ENCODE measurements at places on chromosomes 1 and 21.
A peak's percentile ranks its signal among the peaks of the same experiment; 100 is the strongest.

GRCh38 chr1:87830432-87830978 lies 501.8 kb downstream of the LMO4 start:
- DNase-seq = no peak

GRCh38 chr1:2415801-2416208 lies 3.4 kb upstream of the PEX10 start:
- no peak for DNase-seq

GRCh38 chr1:65172936-65173690 lies 25.1 kb downstream of the AK4 start:
- DNase-seq = no peak

GRCh38 chr1:37317870-37318467 lies 156.4 kb upstream of the ZC3H12A start:
- DNase-seq = no peak

DNA sequence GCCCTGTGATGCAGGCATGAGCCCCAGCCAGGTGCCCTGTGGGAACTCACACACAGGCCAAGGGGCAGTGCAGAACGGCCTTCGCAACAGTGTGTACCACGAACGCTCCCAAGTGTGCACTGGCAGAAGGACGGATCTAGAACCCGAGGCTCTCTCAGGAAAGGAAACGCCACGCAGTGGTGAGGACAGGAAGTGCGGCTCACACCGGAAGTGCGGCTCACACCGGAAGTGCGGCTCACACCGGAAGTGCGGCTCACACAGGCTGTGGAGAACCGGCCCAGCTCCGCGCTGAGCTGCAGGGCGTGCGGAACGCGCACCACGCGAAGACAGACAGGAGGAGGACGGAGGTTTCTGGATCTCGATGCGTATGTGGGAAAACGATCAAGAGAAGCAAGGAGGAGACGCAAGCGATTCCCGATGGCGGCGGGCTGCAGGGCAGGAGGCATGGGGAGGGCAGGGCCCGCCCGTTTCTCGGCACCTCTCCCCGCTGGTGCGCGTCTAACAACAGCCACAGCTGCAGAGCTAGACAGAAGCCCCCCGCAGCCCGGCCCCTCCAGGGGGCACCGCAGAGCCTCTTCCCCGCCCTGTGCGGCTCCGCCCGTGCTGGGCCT lies 35.9 kb upstream of the TMEM52 start:
- no peak for DNase-seq

GRCh38 chr1:43172527-43172972 lies 420 bp downstream of the CFAP57 start:
- DNase-seq = peak; percentile 74

- DNase-seq = no peak
Measured at GRCh38 chr1:93672069-93672468, 9.6 kb downstream of the BCAR3 start.

DNA sequence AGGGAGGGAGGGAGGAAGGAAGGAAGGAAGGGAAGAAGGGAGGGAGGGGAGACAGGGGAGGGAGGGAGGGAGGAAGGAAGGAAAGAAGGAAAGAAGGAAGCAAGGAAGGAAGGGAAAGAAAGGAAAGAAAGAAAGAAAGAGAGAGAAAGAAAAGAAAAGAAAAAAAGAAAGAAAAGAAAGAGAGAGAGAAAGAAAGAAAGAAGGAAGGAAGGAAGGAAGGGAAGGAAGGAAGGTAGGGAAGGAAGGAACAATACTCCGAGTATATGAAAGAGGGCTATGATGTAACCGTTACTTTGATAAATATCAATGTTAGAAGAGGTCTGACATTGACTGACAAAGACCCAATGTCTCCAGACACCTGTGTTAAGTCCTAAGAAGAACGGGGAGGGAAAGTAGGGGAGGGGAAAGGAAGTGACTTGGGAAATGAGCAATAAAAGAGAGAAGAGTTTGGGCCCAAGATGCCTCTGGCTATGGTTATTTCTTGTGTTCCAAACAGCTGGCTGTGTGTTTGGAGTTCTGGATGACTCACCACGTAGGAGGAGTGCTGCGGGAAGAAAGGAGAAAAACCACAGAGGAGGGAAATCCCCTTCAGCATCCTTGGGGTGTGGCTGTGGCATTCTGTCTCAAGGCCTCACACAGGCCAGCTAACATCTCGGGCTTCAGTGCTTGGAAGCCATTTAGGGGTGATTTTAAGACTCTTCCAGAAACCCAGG lies 37.0 kb upstream of the RXRG start:
- peak; percentile 82 for DNase-seq

Data from HFFc6 (cell line).